ENCODE measurements at places on chromosomes 2 and 18.

DNA sequence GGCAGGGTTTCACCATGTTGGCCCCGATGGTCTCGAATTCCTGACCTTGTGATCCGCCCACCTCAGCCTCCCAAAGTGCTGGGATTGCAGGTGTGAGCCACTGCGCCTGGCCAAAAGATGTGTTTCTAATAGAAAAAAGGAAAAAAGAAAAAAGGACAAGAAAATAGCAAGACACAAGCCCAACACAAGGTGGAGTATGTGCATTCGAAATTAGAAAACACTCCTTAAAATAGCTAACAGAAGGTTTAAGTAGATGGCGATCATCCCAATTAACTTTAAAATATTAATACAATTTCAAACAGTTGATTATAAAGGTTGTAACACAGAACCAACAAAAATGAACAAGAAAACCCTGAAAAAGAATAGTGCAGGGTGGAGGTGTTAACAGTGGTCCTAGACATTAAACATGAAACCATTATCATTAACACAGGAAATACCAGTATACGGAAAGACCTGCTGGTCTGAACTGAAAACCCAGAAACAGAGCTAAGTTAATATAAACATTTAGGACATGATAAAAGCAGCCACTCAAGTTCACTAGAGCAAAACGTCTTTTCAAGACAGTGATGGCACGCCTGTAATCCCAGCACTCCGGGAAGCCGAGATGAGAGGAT, 57.9 kb downstream of the HDLBP start:
- no peaks in the 10 kb centered on the region for H3K27me3 ChIP-seq
- no peak for DNase-seq
- no peak overlapping the region for H3K27ac ChIP-seq
- no peak overlapping the region for H3K4me3 ChIP-seq

GRCh38 chr18:73151086-73151485, 283.3 kb upstream of the NETO1 start:
- no peak for DNase-seq
- no peaks in the 10 kb centered on the region for H3K36me3 ChIP-seq
- H3K4me3 ChIP-seq, result no peak overlapping the region
- no peaks in the 10 kb centered on the region for H3K27me3 ChIP-seq

DNA sequence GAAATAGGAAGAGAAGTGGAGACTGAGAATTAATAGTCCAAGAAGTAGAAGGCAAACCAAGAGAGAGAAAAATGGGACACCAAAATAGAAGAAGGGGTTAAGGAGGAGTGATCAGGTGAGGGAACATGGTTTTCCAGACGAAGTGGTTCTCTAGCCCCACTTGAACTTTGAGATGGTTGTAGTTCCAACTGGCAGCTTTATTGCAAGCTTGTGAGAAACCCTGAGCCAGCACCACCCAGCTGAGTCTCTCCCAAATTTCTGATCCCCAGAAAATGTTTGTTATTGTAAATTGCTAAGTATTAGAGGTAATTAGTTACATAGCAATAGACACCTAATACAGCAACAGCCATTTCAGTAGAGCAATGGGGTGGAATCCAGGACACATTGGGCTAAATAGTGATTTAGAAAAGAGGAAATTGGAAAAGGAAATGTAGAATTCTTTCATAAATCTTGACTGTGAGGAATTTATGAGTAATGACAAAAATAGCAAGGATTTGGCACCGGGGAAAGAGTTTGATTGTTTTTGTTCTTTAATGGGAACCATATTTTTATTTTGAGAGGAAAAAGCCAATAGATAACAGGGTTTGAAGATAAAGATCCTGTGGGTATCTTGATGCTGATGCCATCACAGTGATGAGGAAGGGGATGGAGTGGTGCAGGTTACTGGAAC, 62.1 kb upstream of the XDH start:
- no peaks in the 10 kb centered on the region for H3K36me3 ChIP-seq
- peaks cover 4% of the 10 kb centered on the region for H3K4me1 ChIP-seq
- no peaks in the 10 kb centered on the region for H3K27me3 ChIP-seq
- no peak overlapping the region for H3K27ac ChIP-seq
- H3K4me3 ChIP-seq, result no peak overlapping the region

DNA sequence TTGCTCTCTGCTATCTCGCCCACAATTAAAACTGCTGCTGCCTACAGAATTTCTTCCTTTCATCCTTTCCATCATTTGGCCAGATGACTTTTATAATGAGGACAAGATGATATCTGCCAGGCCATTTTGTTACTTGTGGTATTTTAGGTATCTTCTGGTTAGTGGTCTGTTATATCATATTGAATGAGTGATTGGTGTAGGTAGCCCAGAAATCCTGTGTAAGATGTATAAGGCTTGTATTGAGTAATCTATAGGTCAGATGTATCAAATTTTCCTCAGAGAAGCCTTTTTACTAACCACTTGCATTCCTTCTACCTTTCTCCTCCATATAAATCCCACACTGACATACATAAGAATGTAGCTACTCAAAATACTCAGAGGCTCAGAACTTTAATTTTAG, 118.3 kb downstream of the UBR3 start:
- peaks cover 10% of the 10 kb centered on the region for H3K36me3 ChIP-seq
- H3K27me3 ChIP-seq, result no peaks in the 10 kb centered on the region
- no peak overlapping the region for H3K27ac ChIP-seq
- H3K4me3 ChIP-seq, result no peak overlapping the region

DNA sequence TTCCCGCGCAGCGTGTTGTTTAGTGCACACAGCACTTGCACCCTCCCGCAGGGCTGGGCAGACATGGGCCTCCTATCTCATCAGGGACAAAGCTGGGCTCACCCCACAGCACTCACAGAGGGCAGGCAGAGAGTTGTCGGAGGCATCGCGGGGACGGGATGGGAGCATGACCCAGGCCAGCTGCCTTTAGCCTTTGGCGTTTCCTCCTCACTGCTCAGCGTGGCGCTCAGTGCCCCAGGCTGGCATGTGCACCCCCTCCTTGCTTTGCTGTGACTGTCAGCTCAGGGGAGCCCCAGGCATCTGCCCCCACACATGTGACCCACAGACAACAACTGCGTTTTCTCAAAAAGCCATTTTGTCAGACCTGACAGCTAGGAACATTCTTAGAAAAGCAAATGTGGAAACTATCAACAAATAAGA, 101.1 kb downstream of the RNF144A start:
- no peak for DNase-seq
- H3K36me3 ChIP-seq, result no peaks in the 10 kb centered on the region
- no peak overlapping the region for H3K4me3 ChIP-seq
- no peak overlapping the region for H3K27ac ChIP-seq

- no peak overlapping the region for H3K27ac ChIP-seq
- no peaks in the 10 kb centered on the region for H3K27me3 ChIP-seq
- no peak overlapping the region for H3K4me3 ChIP-seq
- H3K4me1 ChIP-seq, result no peaks in the 10 kb centered on the region
Observed at GRCh38 chr2:5985536-5986385, 293.6 kb downstream of the SOX11 start.

- peaks cover 2% of the 10 kb centered on the region for H3K27me3 ChIP-seq
- H3K36me3 ChIP-seq, result no peaks in the 10 kb centered on the region
- H3K27ac ChIP-seq, result no peak overlapping the region
- DNase-seq, result no peak
Observed at GRCh38 chr2:11008773-11009172, 97.0 kb downstream of the KCNF1 start.

GRCh38 chr2:63604666-63605065, 15.9 kb downstream of the MDH1 start:
- H3K27me3 ChIP-seq, result no peaks in the 10 kb centered on the region
- H3K4me1 ChIP-seq, result peaks cover 6% of the 10 kb centered on the region
- no peak overlapping the region for H3K27ac ChIP-seq
- DNase-seq, result no peak

GRCh38 chr2:234772733-234773060, 179.1 kb upstream of the SH3BP4 start:
- no peaks in the 10 kb centered on the region for H3K27me3 ChIP-seq
- H3K27ac ChIP-seq, result no peak overlapping the region
- H3K36me3 ChIP-seq, result no peaks in the 10 kb centered on the region
- H3K4me3 ChIP-seq, result no peak overlapping the region
- DNase-seq, result no peak

GRCh38 chr2:95010126-95010525, 15.4 kb upstream of the MAL start:
- no peaks in the 10 kb centered on the region for H3K4me1 ChIP-seq
- H3K36me3 ChIP-seq, result no peaks in the 10 kb centered on the region
- no peak overlapping the region for H3K27ac ChIP-seq
- no peak for DNase-seq
- H3K4me3 ChIP-seq, result no peak overlapping the region
- H3K27me3 ChIP-seq, result peaks cover 3% of the 10 kb centered on the region

DNA sequence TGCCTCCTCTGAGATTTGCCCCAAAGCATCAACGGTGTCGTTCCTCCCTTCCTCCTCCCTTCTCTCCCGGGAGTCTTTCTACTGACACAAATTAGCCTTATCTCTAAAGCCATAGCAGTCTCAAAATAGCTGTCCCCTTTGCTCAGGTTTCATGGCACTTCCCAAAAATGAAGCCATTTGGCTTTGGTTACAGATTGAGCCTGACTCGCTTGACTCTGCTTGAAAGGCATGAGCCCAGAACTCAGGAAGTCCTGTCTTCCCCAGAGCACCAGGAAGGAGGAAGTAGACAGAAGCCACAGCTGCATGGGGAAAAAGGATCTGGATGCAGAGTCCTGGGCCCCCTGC, 234.4 kb upstream of the RGPD4 start:
- H3K4me1 ChIP-seq, result peaks cover 24% of the 10 kb centered on the region
- H3K27me3 ChIP-seq, result no peaks in the 10 kb centered on the region
- DNase-seq, result no peak
- no peak overlapping the region for H3K27ac ChIP-seq
- H3K4me3 ChIP-seq, result no peak overlapping the region

GRCh38 chr2:161761160-161761559, 136.9 kb downstream of the SLC4A10 start:
- H3K36me3 ChIP-seq, result no peaks in the 10 kb centered on the region
- no peaks in the 10 kb centered on the region for H3K4me1 ChIP-seq
- no peak overlapping the region for H3K27ac ChIP-seq

DNA sequence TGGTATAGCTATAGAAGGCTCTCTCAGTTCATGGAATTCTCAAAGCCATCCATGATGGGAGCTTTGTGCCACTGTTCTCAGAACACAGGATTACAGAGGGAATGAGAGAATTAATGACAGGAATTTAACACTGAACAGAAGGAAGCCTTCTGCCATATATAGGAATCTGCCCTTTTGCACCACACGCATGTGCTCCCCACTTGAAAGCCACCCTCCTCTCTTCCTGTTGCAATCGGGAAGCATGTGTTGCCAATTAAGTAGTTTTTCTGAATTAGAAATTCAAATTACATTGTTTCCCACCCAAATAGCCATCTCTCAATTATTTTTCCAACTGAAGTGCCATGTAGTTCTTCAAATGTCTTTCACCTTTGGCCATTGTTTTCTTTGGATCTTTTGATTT, 71.3 kb downstream of the C1D start:
- no peak for DNase-seq
- H3K27me3 ChIP-seq, result no peaks in the 10 kb centered on the region
- no peaks in the 10 kb centered on the region for H3K4me1 ChIP-seq
- no peaks in the 10 kb centered on the region for H3K36me3 ChIP-seq
- H3K27ac ChIP-seq, result no peak overlapping the region
- no peak overlapping the region for H3K4me3 ChIP-seq

- H3K4me3 ChIP-seq, result no peak overlapping the region
- DNase-seq, result no peak
- no peaks in the 10 kb centered on the region for H3K4me1 ChIP-seq
- H3K36me3 ChIP-seq, result no peaks in the 10 kb centered on the region
- no peaks in the 10 kb centered on the region for H3K27me3 ChIP-seq
Observed at GRCh38 chr18:14075196-14075595, 57.0 kb downstream of the ZNF519 start.

GRCh38 chr18:53380063-53380639, 844.3 kb downstream of the MBD2 start:
- peak; percentile 10 for DNase-seq
- H3K4me1 ChIP-seq, result no peaks in the 10 kb centered on the region
- no peaks in the 10 kb centered on the region for H3K27me3 ChIP-seq
- H3K4me3 ChIP-seq, result no peak overlapping the region
- no peak overlapping the region for H3K27ac ChIP-seq
- no peaks in the 10 kb centered on the region for H3K36me3 ChIP-seq

DNA sequence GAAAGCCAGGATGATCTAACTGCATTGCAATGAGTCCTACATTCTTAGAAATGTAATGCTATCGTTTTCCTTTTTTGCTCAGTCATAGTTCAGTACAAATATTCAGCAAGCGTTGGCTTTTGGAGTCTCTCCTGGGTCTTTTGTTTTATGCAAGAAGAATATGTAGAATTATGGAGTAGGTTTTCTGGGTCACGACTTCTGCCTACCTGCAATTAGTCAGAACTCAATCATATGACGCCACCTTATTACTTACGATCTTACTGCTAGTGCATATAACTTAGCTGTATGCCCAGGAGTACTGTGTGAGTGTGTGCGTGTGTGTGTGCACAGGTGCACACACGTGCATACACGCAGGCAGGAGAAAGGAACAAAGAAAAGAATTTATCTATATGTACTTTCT, 640.2 kb downstream of the STK39 start:
- no peaks in the 10 kb centered on the region for H3K4me1 ChIP-seq
- no peak overlapping the region for H3K27ac ChIP-seq
- H3K36me3 ChIP-seq, result no peaks in the 10 kb centered on the region
- no peak overlapping the region for H3K4me3 ChIP-seq
- H3K27me3 ChIP-seq, result no peaks in the 10 kb centered on the region
- no peak for DNase-seq

- no peak overlapping the region for H3K4me3 ChIP-seq
- H3K36me3 ChIP-seq, result no peaks in the 10 kb centered on the region
- no peak overlapping the region for H3K27ac ChIP-seq
Observed at GRCh38 chr18:2901423-2901985, 54.7 kb downstream of the EMILIN2 start.

- H3K4me3 ChIP-seq, result no peak overlapping the region
- no peaks in the 10 kb centered on the region for H3K36me3 ChIP-seq
- peaks cover 4% of the 10 kb centered on the region for H3K4me1 ChIP-seq
- DNase-seq, result peak; percentile 2
- no peak overlapping the region for H3K27ac ChIP-seq
Observed at GRCh38 chr2:18047213-18047611, 168.7 kb downstream of the KCNS3 start.

GRCh38 chr2:51011693-51012092, 20.2 kb downstream of the NRXN1 start:
- H3K4me1 ChIP-seq, result no peaks in the 10 kb centered on the region
- no peak for DNase-seq
- no peak overlapping the region for H3K27ac ChIP-seq
- no peak overlapping the region for H3K4me3 ChIP-seq

GRCh38 chr2:47313141-47313691, 89.7 kb upstream of the MSH2 start:
- no peaks in the 10 kb centered on the region for H3K36me3 ChIP-seq
- no peaks in the 10 kb centered on the region for H3K27me3 ChIP-seq
- H3K4me1 ChIP-seq, result peaks cover 10% of the 10 kb centered on the region
- H3K4me3 ChIP-seq, result no peak overlapping the region

DNA sequence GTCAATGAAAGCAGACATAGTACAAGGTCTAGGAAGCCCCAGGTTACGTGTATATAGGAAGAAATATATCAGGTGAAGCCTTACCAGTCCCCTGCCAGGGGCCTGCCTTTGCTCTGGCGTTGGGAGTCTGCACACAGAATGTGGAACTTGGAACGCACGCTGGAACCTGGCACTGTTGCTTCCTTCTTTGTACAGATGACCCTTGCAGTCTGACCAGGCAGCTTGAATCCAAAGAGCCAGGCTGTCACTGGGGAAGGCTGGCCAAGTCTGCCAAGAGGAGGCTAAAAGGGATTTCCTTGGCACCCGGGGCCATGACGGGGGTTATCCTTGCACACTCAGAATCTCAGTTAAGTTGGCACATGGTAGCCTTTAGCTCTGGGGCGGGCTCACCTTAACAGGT, 39.5 kb downstream of the TMEM247 start:
- no peak overlapping the region for H3K27ac ChIP-seq
- no peaks in the 10 kb centered on the region for H3K27me3 ChIP-seq
- no peak for DNase-seq
- H3K36me3 ChIP-seq, result no peaks in the 10 kb centered on the region
- H3K4me3 ChIP-seq, result no peak overlapping the region
- no peaks in the 10 kb centered on the region for H3K4me1 ChIP-seq

All from astrocyte (in vitro differentiated cells and primary cell).